Keratinocyte (primary cell): ENCODE measurements at places on chromosomes 3 and 15. TPM values are rescaled to one million over a fixed set of nuclear protein-coding genes. Genes with fewer than 3 reads are reported as not detected.

GRCh38 chr15:93253681-93254080, 164.7 kb upstream of the RGMA start:
- DNase-seq: no peak

DNA sequence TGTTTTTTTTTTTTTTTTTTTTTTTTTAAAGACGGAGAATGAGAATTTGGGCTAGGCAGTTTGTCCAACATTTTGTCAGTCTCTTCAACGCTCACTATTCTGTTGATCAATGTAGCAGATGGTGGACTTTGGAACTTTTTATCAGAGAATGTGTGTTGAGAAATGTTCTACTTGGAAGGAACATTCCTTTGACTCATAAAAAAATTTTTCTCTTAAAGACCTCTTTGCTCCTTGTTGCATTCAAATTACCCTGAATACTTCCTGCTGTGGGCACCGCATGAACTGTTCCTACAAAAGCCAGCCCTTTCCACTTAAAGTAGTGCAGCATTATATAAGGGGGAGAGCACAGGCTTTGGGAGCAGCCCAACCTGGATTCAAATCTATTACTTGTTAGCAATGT, 182.9 kb downstream of the AKAP13 start:
- no peak for DNase-seq

DNA sequence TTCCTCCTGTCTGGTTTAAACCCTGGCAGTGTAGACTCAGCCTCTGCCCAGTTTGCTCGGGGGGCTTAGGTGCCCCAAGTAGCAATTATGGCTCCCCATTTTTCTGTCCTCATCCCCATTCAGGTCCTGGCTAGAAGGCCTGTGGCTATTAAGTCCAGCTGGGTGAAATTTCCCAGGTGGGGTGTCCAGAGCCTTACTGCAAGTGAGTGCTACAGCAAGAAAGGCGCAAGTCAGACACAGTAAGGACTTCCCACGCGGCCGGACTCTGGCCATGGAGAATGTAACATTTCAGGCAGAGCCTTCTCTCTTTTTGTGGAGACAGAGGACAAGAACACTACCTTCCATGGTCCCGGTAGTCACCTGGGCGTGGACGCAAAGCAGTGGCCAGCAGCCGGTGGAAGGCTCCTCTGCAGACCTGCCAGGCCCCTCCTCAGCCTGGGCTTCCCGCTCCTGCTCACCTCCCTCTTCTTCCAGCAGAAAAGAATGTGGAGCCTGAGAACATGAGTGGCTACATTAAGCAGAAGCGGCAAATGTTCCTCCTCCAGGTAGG, 23.3 kb downstream of the CFAP100 start:
- no peak for DNase-seq

DNA sequence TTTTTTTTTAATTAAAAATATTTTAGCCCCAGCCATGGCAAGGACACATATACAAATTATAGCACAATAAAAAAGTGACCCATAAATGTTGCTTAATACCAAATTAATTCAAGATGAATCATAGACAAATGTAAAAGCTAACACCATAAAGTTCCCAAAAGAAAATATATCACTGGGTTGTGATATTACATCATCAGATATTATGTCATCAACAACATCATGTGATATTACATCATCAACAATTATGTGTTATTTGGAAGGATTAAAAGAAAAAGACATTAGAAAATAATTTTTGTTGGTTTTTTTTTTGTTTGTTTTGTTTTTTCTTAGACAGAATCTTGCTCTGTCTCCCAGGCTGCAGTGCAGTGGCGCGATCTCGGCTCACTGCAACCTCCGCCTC, 34.5 kb upstream of the ABHD10 start:
- DNase-seq: no peak

DNA sequence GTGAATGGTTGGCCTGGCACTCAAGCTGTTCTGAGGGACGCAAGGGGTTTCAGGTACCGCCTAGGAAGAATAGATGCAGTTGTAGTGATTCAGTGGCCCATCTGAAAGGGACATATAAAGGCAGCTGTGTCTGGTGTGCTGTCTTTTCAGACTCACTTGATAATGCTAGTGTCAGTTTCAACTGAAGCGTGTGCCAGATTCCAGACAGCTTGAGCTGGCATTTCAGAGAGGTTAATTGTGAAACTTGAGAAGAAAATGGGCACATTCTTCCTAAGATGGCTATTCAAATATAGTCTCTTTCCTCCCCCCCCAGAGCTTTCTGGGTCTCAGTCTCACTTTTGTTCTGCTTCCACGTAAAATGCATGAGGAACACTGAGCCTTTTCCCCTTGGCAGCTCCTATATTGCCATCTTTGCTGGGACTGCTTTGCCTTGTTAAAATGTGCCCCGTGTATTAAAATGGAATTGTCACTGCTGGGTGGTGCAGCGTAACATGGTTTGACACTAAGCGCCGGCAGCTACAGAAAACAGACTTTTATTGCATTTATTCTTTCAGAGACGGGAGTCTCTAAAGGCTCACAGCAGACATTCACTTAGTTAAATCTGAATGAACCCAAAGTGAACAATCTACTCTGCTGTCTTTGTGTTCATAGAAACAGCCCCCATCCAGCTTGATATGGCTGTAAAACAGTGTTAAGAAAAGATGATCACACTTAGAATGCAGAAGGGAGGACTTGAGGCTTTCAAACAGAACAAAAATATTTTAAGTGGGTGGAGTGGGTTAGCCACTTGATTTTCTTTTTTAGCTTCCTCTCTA, 478.7 kb downstream of the RBMS3 start:
- DNase-seq: no peak

DNA sequence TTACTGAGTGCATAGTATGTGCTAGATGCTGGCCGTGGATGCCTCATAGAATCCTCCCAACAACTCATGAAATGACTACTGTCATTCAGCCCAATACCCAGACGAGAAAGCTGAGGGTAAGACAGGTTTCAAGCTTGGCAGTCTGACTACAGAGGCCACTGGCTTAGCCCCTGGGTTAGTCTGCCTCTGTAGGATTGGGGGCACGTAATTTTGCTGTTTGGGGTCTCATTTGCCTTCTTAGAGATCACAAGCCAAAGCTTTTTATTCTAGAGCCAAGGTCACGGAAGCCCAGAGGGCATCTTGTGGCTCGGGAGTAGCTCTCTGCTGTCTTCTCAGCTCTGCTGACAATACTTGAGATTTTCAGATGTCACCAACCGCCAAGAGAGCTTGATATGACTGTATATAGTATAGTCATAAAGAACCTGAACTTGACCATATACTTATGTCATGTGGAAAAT, 1.0 kb upstream of the CCR5 start:
- no peak for DNase-seq

DNA sequence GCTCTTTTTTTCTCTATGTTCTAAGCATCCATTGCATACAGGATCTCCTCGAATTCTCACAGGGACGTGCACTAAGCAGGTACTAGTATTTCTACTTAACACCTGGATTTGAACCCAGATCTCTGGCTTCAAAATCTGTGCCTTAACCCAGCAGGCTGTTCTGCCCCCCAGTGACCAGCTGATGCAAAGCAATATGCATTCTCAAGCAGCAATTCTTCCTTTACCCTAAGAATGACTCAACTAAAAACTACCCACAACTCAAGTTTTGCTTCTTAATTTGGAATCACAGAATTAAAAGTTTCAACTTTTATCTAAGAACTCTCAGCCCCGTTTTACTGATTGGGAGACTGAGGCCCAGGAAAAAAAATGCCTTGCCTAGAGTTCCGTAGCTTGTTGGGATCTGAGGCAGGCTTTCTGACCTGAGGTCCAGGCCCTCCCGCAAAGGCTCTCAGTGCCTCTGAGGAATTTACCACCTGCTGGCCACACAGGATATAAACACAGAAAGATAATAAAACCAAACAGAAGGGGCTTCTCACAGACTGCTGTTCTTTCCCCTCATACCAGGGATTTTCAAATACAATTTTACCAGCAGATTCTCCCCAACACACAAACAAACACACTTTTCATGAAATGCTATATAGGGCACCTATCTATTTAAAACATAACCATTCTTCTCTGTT, 115.4 kb upstream of the RAD18 start:
- DNase-seq: no peak

PCOLCE2 gene
- 1.7 to 2.4 TPM (median 2.4 TPM) in 3 replicates for polyA plus RNA-seq
